ENCODE measurements at places on chromosomes 3 and 15.

DNA sequence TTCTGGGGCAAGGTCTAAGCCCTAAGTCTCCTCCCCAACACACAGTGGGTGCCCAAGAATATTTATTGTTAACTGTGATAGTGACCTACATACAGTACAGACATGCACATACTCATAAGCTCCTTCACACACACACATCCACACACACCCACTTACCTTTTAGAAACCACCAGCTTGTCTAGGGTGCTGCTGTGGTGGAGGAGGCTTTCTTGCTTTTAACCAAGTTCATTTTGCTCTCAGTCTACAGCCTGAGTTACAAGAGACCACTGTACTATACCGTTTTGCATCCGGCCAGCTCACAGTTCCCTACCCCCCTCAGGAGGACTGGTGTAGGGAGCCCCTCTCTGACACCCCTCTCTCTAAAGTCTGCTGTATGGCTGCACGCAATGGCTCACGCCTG is 16.7 kb downstream of the DAPK2 start:
- DNase-seq, result no peak

DNA sequence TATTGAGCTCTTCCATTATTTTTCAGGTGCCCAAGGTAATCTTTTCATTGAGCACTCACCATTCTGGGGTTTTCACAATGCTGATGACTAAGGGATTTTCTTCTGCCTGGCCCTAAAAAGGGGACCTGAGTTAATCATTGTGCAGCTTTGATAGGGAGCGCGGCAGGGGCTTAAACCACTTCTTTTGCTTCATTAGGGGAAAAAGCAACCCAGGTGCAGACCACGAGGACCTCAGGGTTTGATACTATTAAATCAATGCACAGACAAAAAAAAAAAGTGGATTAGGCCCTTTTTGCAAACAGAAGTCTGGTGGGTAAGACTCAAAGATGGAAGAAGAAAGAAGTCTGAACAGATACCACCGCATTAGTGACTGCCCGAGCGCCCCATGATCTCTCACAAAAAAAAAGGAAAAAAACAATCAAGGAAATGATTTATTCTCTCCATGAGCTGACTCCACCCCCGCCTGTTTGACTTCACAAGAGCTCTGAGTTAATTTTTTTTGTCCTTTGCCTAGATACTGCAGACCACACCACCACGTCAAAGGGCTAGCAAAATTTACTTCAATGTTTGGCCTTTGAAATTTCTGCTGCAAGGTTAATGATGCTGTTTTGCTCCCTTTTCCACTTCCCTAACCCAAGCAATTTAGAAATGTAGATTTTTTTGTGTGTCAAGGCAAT is 78.0 kb upstream of the FEZF2 start:
- no peak for DNase-seq

DNA sequence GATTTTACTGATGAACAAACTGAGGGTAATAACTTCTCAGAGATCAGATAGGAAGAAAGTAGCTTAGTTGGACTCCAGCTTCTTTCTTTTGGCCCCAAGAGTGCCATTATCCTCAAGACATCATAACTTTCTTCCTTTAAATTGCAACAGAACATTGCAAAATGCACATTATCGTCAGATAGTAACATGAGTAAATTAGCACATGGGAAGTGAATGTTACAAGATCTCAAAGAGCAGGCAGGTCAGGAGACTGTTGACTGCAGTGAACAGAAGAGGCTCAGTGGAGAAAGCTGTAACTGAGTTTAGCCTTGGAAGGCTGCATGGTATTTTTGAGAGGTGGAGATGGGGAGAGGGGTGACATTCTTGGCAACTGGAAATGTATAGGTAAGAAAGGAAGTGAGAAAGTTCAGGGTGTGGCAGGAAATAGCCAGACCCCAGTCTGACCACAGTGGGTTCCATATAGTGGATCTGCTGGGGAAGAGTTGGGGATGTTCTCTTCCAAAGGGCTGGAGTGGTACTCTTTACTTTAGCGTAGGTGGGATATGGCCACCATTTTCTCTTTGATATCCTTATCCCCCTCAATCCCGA is 307.7 kb downstream of the RPLP1 start:
- DNase-seq, result no peak

DNA sequence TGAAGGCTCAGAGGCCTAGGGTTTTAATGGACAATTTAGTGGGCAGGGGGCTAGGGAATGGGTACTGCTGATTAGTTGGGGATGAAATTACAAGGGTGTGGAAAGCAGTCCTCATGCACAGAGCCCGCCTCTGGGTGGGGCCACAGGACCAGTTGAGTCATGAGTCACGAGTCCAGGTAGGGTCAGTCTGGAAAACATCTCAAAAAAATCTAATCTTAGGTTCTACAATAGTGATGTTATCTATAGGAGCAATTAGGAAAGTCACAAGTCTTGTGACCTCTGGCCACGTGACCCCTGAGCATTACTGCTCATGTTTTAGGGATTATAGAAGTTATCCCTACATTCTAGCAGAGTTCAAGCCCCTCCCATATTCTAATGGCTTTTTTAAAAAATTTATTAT is 18.6 kb upstream of the IREB2 start:
- no peak for DNase-seq

DNA sequence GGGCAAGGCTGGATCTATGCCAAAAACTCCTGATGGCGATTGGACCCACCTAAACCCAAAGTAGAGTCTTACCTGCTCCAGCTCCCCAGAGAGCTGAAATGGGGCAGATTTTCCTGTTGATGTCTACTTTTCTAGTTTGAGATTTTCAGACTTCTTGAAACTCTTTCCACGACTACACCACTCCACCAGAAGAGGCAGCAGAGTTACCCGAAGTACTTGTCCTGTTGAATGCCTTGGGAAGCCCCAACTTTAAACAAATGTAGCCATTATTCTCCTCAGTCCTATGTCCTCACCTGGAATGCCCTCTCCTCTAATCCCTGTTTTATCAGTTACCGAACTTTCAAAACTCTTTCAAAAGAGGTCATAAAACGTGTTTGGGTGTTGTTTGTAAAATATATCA is 843.8 kb downstream of the VGLL3 start:
- no peak for DNase-seq

GRCh38 chr3:52220380-52221026 is 4.9 kb downstream of the TLR9 start:
- no peak for DNase-seq

DNA sequence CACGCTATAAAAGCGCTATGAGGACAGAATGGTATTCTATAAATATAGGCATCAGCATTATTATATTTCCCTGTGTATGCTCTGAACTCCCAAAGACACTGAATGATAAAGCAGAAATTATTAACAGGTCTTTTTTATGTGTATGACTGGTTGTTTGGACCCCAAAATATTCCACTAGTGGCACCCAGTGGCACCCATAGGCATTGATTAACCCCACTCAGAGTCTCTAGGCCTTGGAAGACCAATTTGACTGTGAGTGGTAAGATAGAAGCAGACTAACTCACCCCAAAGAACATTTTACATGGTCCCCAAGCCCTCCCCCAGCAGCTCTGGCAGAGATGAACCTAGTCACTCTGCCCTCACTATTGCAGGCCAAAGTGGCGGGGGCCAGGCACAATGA is 45.4 kb upstream of the UBE2E1 start:
- DNase-seq, result no peak

- DNase-seq, result no peak
These were observed 1103.1 kb downstream of the ROBO2 start for GRCh38 chr3:78143000-78143399.

DNA sequence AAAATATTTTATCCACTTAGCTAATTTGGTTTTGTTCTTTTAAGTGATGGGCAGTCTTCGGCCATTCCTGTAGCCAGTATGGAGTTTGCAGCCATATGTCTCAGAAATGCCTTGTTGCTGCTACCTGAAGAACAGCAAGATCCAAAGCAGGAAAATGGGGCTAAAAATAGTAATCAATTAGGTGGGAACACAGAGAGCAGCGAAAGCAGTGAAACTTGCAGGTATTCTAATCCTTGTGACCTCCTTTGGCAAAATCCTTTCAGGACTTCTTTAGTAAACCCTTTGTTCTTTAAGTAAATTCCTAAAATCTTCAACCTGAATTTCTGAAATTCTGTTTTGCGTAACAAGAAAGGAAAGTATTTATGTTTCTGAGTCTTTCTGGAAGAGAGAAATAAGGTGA is 49.8 kb downstream of the CNOT10 start:
- no peak for DNase-seq

- no peak for DNase-seq
These were observed 147.7 kb upstream of the TSC22D2 start for GRCh38 chr3:150260398-150260710.

GRCh38 chr3:72976281-72976741 is 20.3 kb upstream of the PPP4R2 start:
- no peak for DNase-seq

GRCh38 chr3:109851854-109852253 is 514.5 kb upstream of the DPPA4 start:
- no peak for DNase-seq

- no peak for DNase-seq
These were observed 190.8 kb upstream of the LPP start for GRCh38 chr3:187963003-187963676.

GRCh38 chr15:29123991-29124390 is 145.6 kb downstream of the NSMCE3 start:
- no peak for DNase-seq

- no peak for DNase-seq
These were observed 116.0 kb upstream of the PRICKLE2 start for GRCh38 chr3:64341296-64341695.

Data from NT2/D1 (cell line).